Fibroblast of gingiva (primary cell): ENCODE measurements at places on chromosomes 16 and 17.

- peak; percentile 70 for DNase-seq
These were observed 96.2 kb downstream of the RAP1GAP2 start for GRCh38 chr17:2892305-2892971.

GRCh38 chr16:11913425-11914079 lies 2.2 kb downstream of the GSPT1 start:
- peak; percentile 3 for DNase-seq

- no peak for DNase-seq
These were observed 21.6 kb downstream of the FOXF1 start for GRCh38 chr16:86531641-86532525.

DNA sequence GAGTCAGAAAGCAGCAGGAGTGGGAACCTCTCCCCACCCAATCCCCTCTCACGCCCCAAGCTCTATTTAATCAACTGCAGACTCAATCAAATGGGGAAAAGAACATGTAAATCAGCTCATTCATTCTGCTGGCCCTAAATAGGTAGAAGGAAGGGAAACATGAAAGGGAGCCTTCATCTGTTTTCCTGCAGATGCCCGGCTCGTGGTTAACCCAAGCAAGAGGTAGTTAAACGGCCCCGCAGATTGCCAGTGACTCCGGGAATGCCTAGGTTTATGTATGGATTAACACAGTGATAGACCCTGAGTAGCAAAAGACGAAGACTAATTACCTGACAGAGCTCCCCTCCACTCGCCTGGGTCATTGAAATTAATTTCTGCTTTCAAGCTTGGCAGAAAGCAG lies 542.0 kb downstream of the WWOX start:
- no peak for DNase-seq

DNA sequence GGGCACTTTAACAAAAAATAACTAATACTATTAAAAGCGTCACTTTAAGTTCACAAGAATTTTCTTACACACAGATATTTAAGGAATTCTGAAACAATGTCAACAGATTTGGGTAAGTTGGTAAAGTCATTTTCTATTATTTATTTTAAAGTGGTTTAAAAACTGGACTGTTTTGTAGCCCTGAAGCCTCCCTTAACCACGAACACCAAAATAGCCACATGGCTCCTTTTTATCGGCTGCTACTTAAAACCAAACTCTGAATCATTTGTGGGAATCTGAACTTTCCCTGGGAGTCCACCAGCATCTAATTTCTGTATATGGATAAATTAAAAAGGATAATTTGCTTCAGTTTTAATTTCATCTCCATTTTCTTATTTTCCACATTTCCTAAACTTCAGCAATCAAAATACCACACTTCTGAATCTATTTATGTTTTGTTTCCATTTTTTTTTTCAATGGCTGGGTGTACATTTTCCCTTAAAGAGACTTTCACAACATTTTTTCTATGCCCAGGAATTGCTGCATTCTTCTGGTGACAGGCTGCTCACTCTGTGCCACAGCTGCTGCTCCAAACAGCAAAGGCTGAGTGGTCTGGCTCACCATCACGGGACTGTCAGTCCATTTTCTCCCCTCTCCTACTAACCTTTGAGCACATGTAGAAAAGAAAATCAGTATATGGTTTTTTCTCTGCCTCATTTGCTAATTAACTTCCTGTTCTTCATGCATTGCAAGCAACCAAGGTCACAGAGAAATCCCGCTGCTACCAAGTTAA lies 255.5 kb upstream of the KCNJ16 start:
- peak; percentile 35 for DNase-seq

DNA sequence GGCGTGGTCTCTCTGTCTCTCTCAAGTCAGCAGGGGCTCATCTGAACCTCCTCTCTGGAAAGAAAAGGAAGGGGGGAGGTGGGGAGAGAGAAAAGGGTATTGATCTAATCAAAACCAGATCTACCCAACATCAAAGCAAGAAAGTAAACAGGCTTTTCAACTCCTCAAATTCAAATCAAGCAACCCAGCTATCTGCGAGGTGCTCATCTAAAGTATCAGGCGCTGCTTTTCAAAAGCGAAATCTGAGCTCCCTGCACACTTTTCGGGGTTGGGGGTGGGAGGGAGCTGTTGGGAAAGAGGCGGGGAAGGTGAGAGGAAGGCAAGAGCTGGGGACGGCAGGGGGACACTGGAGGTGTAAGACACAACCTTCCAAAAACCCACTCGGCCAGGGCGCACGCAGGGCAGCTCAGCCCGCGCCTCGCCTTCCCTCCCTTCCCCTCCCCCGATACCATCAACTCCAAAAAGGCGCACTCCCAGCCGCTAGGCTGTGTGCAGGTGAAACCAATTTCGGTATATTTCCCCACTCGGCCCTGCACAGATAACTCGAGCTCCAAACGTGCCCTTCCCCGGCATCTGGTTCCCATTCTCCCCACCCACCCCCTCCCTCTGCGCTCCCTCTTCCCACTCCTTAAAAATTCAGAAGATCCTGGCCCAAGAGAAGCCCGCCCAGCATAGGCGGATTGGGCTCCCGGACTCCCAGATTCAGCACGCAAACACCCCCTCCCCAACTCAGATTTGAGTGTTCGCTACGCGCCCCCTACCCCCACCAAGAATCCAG lies 2.6 kb downstream of the AXIN2 start:
- DNase-seq, result no peak

GRCh38 chr16:2983706-2984136 lies 3.5 kb upstream of the PKMYT1 start:
- DNase-seq, result peak; percentile 57

- DNase-seq, result no peak
These were observed 8.6 kb downstream of the C16orf90 start for GRCh38 chr16:3486506-3487215.

DNA sequence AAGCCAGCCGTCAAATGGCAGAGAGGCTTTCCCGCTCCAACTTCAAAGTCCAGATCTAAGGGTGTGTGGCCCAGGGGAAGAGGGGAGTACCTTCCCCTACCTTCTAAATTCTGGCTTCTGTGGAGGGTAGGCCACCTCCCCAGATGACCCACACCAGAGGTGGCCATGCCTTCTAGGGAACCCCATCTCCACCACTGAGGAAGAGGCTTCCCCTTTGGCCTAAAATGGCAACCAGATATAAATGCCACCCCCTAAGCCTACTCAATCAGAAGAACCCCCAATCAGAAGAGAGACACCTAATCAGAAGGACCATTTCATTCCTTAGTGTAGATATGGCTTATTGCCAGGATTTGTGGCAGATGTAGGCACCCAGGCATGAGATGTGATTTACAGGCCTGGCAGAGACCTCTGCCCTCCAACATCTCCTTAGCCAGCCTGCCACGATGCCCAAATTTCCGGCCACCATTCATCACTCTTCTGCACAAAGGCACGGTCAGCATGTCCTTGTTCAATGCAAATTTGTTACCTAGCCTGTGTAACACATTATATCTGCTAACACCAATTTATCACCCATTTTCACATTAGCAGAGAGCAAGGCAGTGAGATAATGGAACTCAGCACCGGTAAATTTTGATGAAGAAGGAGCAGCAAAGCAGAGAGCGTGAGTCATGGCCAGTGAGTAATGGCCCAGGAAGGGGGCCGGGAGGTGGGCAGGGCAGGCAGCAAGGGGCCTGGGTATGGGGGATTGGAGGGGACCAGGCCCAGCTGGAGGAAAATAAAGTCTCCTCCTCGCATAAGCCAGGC lies 1.2 kb upstream of the MGAT5B start:
- DNase-seq, result no peak

- DNase-seq, result no peak
These were observed 8.2 kb downstream of the CORO6 start for GRCh38 chr17:29614349-29615047.

DNA sequence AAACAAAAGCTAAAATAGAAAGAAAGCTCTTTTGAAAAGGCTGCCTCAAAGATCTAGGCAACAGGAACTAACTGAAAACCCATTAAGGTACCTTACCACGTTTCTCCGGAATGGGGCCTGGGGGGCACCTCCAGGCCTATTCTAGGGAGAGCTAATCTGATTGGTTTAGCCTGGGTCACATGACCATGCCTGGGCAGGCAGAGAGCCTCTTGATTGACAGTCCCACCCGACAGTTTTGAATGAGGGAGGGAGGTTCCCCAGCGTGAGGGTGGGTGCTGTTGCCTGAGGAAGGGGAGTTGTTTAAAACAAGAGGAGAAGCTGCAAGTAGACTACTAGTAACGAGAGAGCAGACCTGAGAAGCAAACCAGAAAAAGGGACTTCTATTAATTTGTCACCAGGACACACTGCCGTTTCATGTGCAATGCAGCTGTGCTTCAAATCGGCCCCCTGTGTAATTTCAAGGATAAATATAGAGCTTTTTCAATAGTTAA lies 143.4 kb upstream of the HS3ST2 start:
- no peak for DNase-seq

DNA sequence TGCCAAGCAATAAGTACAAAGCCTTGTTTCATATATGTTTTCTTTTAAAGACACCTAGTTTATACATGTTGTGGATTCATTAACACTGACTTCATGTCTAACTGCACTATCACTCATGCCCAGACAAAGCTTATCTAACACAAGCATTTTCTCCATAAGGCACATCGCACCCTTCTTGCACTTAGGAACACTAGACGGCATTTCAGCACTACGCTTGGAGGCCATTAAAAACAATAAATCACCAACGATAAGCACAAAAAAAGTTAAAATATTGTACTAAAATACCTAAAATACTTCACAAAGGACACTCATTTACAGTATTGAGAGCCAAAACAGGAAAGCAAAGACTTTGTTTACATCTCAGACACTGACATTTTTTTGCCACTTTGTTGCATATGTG lies 39.0 kb upstream of the TEKT3 start:
- DNase-seq, result no peak

GRCh38 chr17:50311483-50311882 lies 34.4 kb upstream of the XYLT2 start:
- DNase-seq, result no peak

GRCh38 chr16:15445450-15445849 lies 11.1 kb downstream of the BMERB1 start:
- DNase-seq, result no peak

DNA sequence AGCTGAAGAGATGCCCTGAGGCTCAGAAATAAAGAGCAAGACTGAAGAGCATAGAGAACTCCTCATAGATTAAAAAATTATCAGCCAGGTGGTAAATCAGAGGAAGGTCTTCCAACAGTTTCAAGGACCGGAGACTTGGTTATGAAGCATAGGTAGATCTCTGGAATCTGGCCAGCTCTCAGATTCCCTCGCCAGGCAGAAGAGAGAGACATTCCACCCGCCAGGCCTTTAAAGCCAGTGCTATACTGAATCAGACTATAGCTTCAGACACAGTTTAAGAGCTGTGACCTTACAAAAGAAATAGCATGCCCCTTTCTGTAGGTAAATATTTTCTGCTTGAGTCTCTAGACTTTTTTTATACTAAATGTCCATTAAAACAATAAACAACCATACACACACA lies 70.3 kb downstream of the NFATC3 start:
- no peak for DNase-seq
